ENCODE measurements at places on chromosomes 5 and 9. TPM values are rescaled to one million over a fixed set of nuclear protein-coding genes. Genes with fewer than 3 reads are reported as not detected.
A peak's percentile ranks its signal among the peaks of the same experiment; 100 is the strongest.

DNA sequence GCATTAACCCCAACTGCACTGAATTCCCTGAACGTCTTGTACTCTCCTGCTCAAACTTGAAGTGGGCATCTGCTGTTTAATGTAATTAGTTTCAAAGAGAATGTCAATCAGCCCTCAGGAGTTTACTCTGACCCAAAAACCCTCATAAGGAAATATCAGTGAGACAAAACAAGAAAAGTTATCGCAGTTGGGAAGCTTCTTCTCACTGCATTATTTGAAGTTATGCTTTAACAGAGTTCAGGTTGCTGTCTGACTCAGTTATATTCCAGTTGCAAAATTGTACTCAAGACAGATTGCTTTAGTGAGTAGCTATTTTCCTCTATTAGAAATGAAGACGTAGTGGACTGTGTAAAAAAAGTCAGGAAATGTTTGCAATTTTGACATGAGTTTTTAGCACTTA, 52.1 kb downstream of the PPIC start:
- DNase-seq = no peak

The SPATA31A3 gene
- not detected for total RNA-seq

The ROPN1L gene
- total RNA-seq = 0.86 TPM

DNA sequence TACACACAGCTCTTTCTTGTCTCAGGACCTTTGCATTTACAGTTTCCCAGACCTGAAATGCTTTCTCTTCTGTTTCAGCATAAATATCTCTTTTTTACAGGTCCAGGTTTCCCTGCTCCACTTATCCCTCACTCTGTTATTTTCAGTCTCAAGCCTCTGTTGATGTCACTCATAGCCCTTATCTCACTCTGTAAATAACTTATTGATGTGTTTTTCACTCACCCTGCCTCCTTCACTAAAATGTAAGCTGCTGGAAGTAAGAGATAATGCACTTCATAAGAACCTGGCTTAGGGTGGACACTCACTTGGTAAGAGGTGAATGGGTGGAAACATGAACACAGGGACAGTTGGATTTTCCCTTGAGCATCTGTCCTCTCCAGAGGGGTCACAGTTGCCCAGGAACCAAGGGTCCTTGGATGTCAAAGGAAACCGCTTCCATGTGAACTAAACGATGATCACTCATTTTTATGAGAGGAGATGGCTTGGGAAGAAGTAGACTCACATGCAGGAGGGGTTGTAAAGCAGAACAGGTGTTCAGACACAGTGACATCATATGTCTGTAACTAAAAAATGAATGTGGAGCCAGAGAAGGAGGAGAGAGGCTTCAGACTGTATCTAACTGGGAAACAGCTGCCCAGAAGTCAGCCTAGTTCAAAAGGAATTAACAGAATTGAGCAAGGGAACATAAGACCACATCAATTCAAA, 5.5 kb upstream of the HTR4 start:
- DNase-seq = no peak

DNA sequence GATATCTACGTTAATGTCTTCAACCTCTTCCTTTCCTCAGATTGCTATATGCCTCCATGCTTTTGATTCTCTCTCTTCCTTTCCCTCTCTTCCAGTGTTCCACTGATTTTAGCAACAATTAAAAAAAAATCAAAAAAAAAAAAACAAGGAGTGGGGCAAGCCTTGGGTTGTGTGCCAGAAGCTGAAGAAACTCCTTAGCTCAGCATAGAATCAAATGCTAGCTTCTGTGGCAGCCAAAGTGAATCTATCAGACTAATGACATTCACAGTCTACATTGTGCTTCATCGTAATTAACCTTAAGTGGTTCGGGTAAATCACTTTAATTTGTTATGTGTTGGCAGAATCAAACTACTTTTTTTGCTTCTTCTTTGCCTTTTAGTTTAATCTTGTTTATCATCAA, 237.3 kb downstream of the TMEM167A start:
- no peak for DNase-seq

- DNase-seq = no peak
These were observed 14.4 kb upstream of the CCDC69 start for GRCh38 chr5:151238303-151238741.

The NKD2 gene
- not detected for total RNA-seq

The MCC gene
- 8.8 TPM for total RNA-seq

The ORM2 gene
- not detected for total RNA-seq

DNA sequence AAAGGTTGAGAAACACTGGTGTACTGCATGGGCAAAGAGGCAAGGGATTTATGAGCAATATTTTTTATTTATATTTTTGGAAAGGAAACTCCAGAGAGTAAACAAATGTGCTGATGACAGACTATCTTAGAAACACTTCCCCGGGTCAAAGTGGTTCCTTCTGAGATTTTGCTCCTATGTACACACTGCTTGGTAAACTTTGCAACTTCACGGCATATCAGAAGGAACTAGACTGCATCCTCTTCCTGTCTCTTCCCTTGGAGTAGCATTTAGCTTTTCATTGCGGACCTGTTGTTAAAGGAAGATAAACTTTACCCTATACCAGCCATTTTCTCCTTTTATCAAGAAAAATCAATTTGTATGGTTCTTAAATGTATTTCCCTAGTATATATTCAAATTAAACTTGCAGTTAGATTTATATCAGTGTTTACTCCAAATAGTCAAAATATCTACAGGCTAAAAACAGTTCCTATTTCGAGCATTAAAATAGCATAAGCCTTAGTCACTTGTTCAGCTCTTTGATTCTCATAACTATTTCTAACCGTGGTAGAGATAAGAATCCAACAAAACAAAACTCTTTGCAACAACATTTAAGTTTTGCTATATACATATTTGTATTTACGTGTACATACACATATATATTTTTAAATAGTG, 48.0 kb upstream of the LRRC19 start:
- no peak for DNase-seq

GRCh38 chr5:180120237-180121101, 48.9 kb upstream of the RNF130 start:
- no peak for DNase-seq

DNA sequence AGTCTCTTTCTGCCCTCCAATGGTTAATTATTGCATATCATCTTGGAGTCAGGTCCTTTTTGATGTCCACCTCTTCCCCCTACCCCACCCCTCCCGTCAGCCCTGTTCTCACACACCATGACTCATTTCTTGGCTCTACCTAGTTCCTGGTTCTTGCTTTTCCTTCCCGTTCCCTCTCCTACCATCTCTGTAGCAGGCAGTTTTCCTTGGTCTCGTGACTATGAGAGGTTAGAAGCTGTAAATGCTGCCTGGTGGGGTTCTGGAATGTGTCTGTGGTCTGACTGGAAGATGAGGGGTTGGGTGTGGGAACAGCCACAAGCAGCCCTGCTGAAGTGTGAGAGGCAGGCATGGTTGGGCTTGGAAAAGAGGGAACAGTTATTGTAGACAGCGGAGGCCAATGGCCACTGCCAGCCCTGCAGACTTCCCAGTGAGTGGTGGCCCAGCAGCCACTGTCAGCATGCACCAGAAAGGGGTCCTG, 18.2 kb downstream of the SLC22A5 start:
- DNase-seq = peak; percentile 95

DNA sequence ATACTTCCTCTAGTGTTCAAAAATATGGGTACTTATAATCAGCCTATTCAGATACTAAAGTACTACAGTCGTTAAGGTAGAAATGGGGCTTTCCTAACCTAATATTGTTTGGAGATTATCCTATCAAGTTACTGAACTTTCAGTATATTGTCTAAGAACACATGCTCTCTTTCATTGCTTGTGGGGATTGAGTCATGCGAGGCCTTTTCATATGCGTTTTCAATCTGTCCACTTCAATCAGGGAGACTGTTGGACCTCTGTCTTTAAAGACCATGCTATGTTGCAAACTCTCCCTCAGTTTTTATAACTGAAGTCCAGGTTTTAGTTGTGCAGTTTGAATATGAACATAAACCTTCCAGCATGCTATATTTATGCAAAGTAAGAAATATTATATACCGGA, 15.0 kb downstream of the PRR16 start:
- no peak for DNase-seq

DNA sequence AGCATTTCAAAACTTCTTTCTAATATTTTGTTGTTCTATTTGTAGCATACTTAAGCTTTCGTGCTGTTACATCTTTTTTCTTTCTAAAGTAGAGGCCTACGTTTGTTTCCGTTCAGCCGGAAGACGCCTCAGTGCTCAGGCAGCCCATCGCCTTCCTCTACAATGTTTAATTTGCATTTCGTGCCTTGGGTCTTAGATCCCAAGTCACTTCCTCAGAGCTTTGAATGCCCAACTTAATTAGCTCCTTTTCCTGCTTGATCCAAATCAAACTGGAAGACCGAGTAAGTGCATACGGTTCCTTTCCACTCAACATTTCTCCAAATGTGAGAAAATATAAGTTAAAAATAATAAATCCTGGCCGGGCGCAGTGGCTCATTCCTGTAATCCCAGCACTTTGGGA, 43.2 kb downstream of the MRPL36 start:
- no peak for DNase-seq

DNA sequence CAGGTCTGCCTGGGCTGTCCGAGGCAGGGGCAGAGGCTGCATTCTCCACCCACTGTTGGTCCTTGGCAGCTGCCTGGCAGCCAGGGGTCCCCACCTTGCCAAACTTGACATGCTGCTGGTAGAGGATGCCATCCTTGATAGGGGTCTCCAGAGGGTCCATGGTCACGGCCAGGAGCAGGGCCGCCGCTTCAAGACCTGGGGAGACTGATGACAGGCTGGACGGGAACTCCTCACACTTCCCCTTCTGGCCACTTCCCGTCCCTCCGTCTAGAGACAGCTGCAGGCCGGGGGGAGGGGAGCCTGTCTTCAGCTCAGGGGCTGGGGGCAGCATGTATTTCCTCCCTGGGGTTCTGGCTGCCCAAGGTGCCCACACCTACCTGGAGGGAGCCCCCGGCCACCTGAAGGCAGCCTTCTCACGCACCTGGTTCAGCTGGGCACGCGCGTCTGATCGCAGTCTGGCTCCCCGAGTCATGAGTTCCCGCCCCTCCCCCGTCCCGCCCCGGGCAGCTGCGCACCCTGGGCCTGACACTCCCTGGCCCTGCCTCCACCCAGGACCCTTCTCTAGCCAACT, at the start of gene DOK3:
TSS of gene DOK3 (minus strand) at position 446 of the 571 bp plus-strand sequence. CDS start at position 160, 286 bp downstream.
- DNase-seq = no peak

The DDX4 gene
- total RNA-seq = not detected

- DNase-seq = peak; percentile 87
These were observed 542 bp upstream of the TRIM52 start for GRCh38 chr5:181261320-181262049.

The SLC25A48 gene
- total RNA-seq = not detected

The SCGB3A2 gene
- total RNA-seq = not detected

The GEMIN5 gene
- total RNA-seq = 10.6 TPM

DNA sequence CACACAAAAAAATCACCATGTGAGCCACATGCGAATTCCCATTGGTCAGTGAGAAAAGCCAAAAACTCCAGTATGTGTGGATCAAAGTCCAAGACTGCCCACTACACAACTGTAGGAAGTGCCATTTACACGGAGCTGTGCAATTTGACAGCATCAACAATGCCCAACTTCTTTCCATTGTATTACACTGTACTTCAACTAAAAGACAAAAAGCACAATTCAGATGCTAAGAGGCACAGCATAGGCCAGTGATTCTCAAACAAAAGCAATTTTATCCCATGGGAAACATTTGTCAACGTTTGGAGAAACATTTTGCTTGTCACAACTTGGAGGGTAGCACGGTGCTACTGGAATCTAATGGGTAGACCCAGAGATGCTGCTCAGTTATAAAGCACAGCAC, 39.8 kb downstream of the IARS1 start:
- no peak for DNase-seq

DNA sequence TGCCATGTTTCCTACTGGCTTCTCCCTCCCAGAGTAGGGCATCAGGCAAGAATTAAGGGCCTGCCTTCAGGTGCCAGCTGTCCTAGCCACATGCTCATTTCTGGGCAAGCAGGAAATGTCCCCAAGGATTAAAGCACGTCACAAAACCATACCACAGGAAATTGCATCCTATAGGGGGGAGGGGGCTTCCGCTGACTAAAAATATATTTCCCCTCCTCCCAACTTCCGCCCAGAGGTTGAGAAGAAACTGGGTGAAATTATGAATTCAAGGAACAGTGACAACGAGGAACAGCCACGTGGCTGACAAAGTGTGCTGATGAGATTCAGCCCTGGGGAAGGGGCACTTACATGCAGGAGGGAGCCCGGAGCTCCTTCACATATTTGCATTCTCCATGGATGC, 4.1 kb downstream of the HBEGF start:
- no peak for DNase-seq

GRCh38 chr5:7053125-7053524, 339.9 kb downstream of the TENT4A start:
- DNase-seq = no peak

The PCDHB15 gene
- 2.8 TPM for total RNA-seq

GRCh38 chr5:61301341-61302199, 30.5 kb upstream of the ZSWIM6 start:
- peak; percentile 100 for DNase-seq

- no peak for DNase-seq
These were observed 19.3 kb upstream of the LTC4S start for GRCh38 chr5:179774442-179774841.

DNA sequence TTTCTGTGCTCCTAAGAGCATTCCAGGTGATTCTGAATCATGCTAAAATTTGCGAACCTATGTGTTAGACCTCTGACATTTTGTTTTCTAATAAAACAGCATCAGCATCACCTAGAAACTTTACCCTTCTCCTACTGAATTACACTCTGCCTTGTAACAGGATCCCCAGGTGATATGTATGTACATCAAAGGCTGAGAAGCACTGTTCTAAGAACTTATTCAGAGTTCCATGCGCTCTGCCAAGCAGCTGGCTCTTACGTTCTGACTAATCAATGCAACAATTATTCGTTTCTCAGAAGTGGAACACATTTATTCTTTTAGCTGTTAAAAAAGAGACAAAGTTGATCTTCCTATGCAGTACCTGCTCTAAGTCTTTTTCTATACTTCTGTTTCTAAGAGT, 228.6 kb downstream of the SLF1 start:
- no peak for DNase-seq

GRCh38 chr5:173932695-173933139, 44.6 kb downstream of the CPEB4 start:
- DNase-seq = no peak

The SLC36A2 gene
- total RNA-seq = not detected

DNA sequence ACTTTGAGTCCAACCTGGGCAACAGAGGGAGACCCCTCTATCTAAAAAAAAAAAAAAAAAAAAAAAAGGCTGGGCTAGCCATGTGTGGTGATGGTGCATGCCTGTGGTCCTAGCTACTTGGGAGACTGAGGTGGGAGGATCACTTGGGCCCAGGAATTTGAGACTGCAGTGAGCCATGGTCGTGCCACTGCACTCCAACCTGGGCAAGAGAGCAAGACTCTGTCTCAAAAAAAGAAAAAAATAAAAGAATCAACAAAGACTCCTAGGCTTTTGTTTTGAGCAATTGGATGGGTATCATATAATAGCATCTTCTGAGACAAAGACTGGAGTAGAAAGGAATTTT, 481.7 kb upstream of the PAPPA start:
- DNase-seq = no peak

The TMEM215 gene
- not detected for total RNA-seq

The NOXA1 gene
- not detected for total RNA-seq

- no peak for DNase-seq
These were observed 156.1 kb downstream of the SNX18 start for GRCh38 chr5:54673523-54674225.

- DNase-seq = peak; percentile 59
These were observed 56.4 kb upstream of the MYO10 start for GRCh38 chr5:16992444-16992843.

- DNase-seq = no peak
These were observed 520.6 kb downstream of the CTNND2 start for GRCh38 chr5:11383506-11384095.
